ENCODE measurements at places on chromosomes 7 and 10.

DNA sequence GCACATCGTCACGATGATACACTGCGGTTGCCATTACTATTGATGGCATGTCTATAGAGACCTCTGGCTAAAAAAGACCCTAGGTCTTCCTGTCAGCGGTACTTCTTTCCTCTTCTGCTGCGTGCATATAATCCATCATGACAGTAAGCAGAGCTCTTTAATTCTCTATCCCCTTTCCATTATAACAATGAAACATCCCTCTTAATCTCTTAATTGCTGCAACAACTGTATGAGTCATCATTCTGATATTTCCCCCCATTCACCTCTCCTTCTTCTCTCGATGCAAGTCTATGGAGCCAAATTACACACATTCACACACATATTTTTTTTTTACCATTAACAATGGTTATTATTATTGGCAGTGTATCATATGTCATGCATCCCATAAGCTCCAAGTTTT, 45.2 kb upstream of the AKR1E2 start:
- no peak for DNase-seq

- no peak for DNase-seq
Observed at GRCh38 chr10:50416181-50416824, 165.0 kb upstream of the ASAH2 start.

DNA sequence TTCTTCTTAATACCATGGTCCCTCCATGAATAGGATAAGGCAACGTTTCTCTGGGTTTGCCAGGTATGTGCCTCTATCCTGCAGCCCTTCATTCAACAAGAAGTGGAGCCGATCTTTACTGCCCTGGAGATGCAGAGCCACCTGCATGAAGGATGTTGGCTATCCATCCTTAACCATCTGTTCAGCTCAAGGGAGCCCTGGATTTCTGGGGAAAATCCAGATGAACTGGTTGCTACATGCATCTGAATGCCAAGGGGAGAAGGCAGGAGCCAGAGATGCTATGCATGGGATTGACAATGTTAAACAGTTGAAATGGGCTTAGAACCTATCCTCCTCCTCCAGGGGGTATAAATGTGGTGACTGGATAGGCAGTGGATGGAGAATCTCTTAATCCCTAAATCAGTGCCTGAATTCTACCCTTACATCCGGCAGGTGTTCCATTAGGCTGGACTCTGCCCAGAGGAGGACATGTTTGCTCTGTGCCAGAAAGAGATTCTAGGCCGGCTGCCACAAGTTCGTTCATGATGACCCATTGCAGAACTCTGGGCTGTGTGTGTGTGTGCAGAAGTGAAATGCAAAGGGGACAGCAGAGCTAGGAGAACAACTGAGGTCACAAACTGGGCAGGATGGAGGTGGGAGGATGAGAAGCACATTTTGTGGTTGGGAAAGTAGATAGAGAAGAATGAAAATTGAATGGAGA, 15.6 kb downstream of the CPED1 start:
- no peak for DNase-seq

- DNase-seq: no peak
Observed at GRCh38 chr7:123271231-123271630, 71.5 kb upstream of the SLC13A1 start.

- peak; percentile 42 for DNase-seq
Observed at GRCh38 chr10:102673819-102674511, 29.7 kb downstream of the TRIM8 start.

GRCh38 chr7:55774327-55775050, 88.1 kb downstream of the SEPTIN14 start:
- DNase-seq: no peak

DNA sequence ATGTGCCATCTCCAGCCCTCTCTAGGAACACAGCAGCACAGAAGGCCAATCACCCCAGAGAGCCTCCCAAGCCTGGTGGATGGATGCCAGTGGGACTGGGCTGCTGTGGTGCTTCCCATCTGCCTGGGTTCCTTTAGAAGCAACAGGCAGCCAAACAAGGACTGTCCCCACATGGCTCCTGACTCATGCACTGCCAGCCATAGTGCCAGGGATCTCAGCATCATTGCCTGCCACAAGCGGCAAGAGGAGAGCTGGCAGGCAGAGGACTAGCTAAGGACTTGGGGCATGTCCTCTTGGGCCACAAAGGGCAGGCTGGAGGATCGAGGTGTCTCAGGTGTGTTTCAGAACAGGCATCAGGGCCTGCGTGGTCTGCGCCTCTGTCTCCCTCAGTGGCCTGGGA, 23.4 kb upstream of the FIGNL1 start:
- no peak for DNase-seq

GRCh38 chr7:55438085-55438756, 73.1 kb downstream of the LANCL2 start:
- DNase-seq: no peak

GRCh38 chr7:141646826-141647480, 55.0 kb downstream of the DENND11 start:
- no peak for DNase-seq

DNA sequence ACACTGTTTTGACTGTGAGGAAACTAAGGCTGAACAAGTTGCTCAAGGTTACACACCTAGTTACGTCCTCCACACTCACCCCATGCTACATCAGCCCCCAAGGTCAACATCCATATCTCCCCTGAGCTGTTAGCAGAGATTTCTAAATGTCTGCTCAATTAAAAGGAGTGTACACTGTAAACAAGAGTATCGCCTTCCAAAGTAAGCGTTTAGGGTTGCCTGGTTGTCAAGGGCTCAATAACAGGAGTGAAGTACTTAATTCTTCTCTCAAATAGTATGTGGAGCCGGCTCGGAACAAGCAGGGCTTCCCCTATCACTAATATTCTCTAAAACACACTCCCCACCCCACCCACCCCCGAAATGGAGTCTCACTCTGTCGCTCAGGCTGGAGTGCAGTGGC, 412.8 kb upstream of the GALNT17 start:
- no peak for DNase-seq

GRCh38 chr10:8349610-8350249, 295.2 kb downstream of the GATA3 start:
- DNase-seq: no peak

GRCh38 chr7:157411580-157411979, 74.8 kb downstream of the DNAJB6 start:
- DNase-seq: peak; percentile 30

GRCh38 chr7:155734445-155734809, 77.8 kb downstream of the SHH start:
- no peak for DNase-seq

- no peak for DNase-seq
Observed at GRCh38 chr10:110471566-110472139, 26.1 kb upstream of the DUSP5 start.

GRCh38 chr7:152905949-152906348, 146.4 kb downstream of the ACTR3B start:
- no peak for DNase-seq

DNA sequence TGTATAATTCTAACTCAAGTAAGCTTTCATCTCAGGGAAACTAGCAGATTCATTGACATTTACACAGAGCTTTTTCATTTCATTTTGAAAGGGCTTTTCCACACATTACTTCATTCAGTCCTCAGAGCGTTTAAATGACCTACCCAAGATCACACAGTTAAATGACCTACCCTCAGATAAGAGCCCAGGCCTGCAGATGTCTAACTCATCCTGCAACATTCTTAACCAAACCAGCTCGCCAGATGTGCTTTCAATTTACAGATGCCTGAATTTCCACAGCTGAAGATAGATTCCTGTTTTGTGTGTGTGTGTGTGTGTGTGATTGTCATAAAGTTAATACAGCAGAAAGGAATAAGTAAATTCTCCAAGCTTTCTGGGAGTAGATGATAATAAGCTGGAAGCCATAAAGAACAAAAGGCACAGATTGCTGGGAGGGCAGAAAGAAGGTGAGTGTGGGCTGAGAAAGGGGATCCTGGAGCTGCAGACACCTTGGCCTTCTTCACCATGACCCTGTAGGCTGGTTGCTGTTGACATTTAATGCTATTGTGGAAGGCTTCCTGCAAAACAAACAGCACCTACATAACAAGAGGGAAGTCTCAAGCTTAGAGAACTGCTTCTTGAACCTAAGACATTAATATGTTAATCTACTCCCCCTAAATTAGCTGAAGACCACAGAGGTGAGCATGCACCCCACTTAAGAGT, 489.7 kb upstream of the CELF2 start:
- no peak for DNase-seq

DNA sequence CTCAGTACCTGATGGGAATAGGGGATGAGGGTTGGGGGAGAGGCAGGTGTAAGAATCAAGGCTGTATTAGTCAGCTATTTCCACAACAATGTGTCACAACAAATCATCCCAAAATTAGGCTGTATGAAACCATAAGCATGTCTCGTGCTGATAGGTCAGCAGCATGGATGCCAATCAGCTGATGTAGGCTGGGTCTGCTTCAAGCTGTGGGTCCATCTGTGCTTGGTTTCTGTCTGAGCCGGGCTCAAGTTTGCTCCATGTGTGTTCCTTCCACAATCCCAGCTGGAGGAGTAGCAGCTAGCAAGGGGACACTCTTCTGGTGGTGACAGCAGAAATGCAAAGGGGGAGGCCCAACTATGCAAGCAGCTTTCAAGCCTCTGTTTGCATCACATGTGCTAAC, 97.9 kb upstream of the ZNF746 start:
- no peak for DNase-seq

DNA sequence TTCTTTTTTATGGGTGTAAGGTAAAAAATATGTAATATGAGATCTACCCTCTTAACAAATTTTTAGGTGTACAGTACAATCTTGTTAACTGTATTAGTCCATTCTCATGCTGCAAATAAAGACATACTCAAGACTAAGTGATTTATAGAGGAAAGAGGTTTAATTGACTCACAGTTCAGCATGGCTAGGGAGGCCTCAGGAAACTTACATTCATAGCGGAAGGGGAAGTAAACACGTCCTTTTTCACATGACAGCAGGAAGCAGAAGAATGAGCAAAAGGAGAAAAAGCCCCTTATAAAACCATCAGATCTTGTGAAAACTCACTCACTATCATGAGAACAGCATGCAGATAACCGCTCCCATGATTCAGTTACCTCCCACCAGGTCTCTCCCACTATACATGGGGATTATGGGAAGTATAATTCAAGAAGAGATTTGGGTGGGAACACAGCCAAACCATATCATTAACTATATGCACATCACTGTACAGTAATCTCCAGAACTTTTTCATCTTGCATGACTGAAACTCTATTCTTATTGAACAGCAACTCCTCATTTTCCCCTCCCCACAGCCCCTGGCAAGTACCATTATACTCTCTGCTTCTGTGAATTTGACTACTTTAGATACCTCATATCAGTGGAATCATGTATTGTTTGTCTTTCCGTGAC, 127.4 kb downstream of the WNT2 start:
- no peak for DNase-seq

DNA sequence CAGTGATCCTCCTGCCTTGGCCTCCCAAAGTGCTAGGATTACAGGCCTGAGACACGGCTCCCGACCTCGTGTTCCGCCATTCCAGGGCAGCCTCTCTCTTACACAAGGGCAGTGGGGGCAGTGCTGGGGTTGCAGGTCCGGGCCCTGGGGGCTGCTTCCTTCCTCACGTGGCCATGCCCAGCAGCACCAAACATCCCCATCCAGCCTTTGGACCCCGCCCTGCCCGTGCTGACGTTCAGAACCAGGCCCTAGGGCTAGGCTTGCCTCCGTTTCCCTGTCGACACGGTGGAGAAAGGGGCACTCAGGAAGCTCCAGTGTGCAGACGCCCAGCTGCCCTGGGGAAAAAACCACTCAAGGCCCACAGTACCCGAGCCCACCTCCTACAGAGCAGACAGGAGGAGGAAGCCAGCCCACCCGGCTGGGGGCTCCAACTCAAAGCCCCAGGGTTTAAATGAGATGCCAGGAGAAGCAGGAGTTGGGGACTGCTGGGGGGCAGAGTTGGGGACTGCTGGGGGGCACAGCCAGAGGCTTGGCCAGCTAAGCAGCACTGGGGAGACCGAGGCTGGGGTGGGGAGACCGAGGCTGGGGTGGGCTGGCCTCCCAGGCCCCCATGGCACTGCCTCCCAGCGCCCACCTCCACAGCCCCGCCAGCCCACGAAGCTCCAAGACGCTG, 35.9 kb downstream of the ADAP1 start:
- no peak for DNase-seq

DNA sequence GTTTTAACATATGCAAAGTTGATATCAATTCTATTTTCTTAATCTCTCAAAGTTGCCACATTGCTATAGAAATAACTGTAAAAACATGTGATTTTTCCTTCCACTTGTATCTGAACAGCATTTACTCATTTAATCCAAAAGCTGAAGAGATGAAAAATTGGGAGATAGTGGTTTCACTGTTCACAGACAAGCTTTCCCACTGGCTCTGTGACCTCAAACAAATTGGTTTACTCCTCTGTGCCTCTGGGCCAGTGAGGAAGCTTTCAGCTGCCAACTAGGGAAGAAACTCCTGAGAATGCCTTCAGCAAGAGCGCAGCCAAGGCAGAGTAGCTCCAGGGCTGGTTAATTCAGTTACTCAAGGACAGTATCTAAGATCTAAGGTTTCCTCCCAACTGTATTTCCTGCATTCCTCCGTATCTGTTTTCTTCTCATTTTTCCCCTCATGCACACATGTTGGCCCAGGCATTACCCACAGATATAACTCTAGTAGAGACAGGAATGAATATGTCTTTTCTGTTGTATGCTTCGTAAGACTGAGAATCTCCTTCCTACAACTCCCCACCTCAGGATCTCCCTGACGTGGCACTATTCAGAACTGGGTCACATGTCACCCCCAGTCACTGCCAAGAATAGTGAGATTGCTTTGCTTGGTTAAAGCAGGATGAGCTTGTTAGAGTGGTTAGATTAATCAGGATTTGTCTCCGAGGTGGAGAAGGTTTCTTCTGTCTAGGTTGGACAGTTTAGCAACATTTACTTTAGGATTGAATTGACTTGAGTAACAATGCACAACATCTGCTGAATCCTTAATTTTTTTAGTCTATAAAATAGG, 315.7 kb downstream of the NRG3 start:
- no peak for DNase-seq

- no peak for DNase-seq
Observed at GRCh38 chr7:95632609-95633008, 36.3 kb upstream of the PDK4 start.

GRCh38 chr7:55962014-55962413, 2.4 kb upstream of the NIPSNAP2 start:
- no peak for DNase-seq

DNA sequence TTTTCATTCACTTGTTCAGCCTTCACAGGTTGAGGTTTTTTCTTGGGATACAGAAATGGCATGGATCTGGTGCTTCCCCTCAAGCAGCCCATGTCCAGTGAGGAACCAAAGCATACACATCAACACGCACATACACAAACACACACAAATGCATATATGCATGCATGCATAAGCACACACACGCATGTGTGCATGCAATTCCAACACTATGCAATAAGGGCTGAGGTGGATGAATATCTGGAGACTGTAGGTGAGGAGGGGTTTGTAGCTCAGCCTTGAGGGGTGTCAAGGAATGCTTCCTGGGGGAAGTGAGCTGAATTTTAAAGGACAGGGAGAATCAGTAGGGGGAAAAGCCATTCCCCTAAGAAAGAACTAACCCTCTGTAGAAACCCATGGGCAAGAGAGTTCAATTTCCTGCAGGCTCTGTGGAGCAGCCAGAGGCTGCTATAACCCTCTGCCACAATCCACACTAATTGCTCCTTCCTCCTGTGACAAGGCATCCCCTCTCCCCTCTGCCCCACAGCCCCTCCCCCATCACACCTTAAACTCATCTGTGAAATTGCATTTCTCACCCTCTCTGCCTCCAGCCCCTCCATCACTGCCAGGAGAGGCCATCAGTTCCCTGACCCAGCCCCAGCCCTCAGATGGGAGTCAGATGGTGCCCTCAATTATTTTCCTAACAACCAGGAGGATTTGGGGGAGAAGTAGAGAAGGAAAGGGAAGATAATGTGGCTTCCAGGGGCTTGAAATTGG, 316.4 kb downstream of the RPS24 start:
- DNase-seq: no peak

GRCh38 chr7:76515999-76516443, 5.7 kb downstream of the UPK3B start:
- no peak for DNase-seq

Measured in stimulated activated CD4-positive, alpha-beta T cell treated with anti-CD3 and anti-CD28 coated beads, Interleukin-1b, Interleukin-23, amount 100 ng/mL, for 24 hours (primary cell).